ENCODE measurements at places on chromosomes 3 and 15.
A peak's percentile ranks its signal among the peaks of the same experiment; 100 is the strongest.

DNA sequence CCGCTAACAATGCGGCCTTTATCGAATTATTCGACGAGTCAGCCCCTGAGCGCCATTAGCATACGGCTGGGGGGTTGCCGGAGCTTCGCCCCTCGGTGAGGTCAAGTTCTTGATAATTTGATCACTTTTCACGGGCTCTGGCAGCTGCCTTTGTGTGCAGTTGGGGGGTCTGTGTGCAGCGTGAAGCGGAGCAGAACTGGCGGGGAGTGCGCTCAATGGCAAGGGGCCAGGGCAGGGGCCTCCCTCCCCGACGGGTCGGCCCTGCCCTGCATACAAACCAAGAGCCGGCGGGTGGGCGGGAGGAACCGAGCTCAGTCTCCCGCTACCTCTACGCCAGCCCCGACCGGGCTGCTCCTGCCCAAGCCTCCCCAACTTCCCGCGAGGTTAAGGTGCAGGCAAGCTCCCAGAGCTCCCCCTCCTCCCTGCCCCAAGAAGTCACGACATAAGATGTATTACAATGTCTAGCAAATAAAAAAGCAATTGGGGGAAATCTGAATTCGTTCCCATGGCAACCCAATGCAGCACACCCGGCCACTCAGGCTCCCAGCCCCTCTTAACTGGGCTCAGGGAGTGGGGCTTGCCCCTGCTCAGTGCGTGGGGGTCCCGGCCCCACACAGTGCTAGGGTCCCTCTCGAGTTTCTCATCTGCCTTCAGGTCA, 34.1 kb upstream of the POLG start:
- no peak for DNase-seq

DNA sequence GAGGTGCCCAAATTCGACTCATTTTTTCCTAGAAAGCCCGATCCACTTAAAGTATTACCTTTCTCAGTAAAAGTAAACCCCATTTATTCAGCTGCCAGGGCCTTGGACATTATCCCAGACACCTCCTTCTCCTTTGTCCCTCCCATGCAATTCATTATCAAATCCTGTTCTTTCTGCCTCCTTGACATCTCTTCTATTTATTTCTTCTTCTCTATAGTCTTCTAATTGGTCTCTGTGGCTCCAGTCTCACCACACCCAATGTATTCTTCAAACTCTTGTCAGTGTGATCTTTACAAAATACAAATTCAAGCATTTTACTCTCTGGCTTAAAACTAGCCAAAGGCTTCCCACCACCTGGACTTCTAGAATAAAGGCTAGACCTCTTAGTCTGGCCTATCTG, 120.3 kb downstream of the IL20RB start:
- no peak for DNase-seq

DNA sequence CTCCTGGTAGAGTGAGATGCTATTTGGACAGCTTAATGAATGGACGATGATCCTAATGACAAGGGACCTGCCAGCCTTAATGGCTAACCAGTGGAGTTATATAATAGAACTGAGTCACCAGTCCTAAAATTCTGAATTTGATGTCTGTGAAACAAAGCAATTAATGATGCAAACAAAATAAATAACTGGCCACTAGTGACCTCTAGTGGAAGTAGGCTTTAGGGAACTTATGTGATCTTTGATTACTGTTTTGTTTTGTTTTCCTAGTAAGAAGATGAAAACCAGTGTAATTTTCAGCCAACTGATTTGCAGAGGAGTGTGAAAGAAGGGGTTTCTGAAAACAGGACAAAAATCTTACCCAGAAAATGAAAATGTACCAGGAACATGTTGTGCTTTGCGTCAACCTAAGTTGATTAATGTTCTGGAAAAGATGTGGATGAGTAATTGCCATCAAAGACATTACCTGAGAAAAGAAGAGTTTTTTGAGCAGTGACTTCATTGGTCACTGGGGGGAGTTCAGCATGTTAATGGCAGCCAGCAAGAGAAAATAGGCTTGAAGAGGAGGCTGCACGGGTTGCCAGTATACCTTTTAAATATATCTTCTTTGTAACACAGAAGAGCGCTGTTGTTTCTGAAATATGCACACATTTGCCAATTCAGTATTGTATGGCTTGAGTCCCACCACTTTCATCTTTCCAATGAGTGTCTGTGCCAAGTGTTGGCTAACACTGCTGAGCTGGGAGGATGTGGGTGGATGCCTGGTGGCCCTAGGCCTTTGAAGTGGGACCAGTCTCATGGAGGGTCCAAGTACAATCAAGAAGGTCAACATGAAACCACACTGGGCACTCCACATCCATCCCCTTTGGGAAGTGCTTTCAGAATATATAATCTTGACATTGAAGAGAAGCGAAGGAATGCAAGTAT, 9.3 kb downstream of the VEPH1 start:
- DNase-seq, result peak; percentile 58

- no peak for DNase-seq
Measured at GRCh38 chr15:52109559-52110451, 2.8 kb downstream of the BCL2L10 start.

DNA sequence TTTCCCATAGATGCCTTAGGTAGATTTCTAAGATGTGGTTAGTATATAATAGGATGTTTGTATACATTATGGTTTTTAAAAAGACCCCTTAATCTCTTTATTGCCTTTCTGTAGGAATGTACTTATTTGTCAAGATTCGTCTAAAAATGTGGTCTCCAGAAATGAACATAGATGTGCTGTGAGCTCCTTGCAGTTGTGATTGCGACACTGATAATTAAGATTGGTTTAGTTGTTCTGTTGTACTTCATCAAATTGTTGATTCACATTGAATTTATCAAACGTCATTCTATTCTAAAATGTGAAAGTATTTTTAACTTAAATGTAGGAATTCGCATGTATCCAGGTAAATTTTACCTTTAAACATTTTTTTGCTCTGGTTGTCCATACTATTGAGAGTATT, 51.2 kb downstream of the CMC1 start:
- DNase-seq, result no peak

DNA sequence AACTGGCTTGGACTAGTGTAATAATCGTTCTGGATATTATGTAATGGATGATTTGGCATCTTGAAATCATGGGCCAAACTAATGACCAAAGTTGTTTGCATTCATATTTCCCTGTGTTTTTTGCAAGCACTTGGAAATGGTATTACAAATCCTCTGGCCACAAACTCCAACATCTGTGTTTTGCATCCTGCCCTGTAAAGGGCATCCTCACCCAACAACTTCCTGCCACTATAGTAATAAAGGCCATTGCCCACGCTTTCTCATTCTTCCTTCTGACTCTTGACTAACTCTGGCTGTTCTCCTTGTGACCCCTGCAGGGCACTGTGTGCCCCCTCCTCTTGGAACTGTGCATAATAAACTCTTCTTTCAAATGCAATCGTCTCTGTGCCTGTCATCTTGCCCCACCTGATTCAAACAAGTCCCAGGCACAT, 25.4 kb upstream of the PSMD6 start:
- DNase-seq, result no peak

DNA sequence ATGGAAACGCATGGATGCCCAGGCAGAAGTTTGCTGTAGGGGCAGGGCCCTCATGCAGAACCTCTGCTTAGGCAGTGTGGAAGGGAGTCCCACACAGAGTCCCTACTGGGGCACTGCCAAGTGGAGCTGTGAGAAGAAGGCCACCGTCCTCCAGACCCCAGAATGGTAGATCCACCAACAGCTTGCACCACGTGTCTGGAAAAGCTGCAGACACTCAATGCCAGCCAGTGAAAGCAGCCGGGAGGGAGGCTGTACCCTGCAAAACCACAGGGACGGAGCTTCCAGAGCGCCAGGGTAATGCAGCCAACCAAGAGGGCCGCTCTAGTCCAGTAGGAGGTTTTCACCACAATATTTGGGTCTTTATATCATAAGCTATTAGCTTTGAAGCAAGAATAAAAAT, 97.1 kb upstream of the IQSEC1 start:
- no peak for DNase-seq

DNA sequence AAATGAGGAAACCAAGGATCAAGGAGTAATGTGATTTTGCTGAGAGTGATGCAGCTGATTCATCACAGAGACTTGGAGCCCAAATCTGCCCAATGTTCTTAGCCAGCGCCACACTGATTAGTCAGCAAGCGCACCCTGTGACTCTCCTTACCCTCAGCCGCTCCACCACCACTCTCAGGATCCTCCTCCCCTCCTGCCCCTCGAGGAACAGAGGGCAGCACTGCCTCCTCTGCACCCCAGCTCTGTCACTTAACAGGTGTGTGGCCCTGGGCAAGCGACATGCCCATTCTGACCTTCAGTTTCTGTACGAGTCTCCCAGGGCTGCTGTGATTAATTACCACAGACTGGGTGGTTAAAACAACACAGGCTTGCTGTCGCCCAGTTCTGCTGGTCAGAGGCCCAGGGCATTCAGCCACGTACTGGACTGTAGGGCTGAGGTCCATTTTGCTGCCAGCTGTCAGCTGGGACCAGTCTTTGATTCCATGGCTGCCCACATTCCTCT, 36.1 kb upstream of the HRH1 start:
- no peak for DNase-seq

- no peak for DNase-seq
Measured at GRCh38 chr3:131401978-131402377, 20.4 kb downstream of the NUDT16 start.

GRCh38 chr15:89105147-89105546, 16.9 kb downstream of the ABHD2 start:
- no peak for DNase-seq

- DNase-seq, result no peak
Measured at GRCh38 chr3:113658107-113658506, 38.3 kb downstream of the USF3 start.

DNA sequence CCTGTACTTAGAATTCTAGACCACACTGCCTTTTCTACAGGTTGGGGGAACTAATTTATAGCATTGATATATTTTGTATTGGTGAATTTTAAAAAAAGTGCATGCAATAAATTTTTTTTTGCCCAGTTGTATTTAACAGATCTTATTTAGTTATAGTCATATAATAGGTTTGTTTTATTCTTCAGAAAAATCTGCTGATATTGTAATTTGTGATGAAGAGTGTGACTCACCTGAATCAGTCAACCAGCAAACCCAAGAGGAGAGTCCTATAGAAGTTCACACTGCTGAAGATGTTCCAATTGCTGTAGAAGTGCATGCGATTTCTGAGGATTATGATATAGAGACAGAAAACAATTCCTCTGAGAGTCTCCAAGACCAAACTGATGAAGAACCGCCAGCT, 10.3 kb downstream of the ZNF639 start:
- DNase-seq, result no peak

- no peak for DNase-seq
Measured at GRCh38 chr3:73581134-73581846, 43.5 kb downstream of the PDZRN3 start.

GRCh38 chr3:171417813-171418212, 42.4 kb downstream of the TNIK start:
- no peak for DNase-seq

GRCh38 chr3:81726132-81726531, 35.3 kb downstream of the GBE1 start:
- DNase-seq, result no peak

GRCh38 chr15:28873006-28873405, 12.8 kb upstream of the APBA2 start:
- no peak for DNase-seq

All from NCI-H1092 (cell line).